Stomach (tissue), 19 donors: ENCODE measurements at places on chromosomes 6 and 20. TPM values are rescaled to one million over a fixed set of nuclear protein-coding genes. Genes with fewer than 3 reads are reported as not detected.

- H3K4me3 ChIP-seq = no peak overlapping the region
- H3K27me3 ChIP-seq = no peaks in the 10 kb centered on the region
- H3K4me1 ChIP-seq = no peaks in the 10 kb centered on the region
- no peaks in the 10 kb centered on the region for H3K36me3 ChIP-seq
- H3K27ac ChIP-seq = no peak overlapping the region
These were observed 58.1 kb downstream of the NUS1 start for GRCh38 chr6:117733341-117733740.

DNA sequence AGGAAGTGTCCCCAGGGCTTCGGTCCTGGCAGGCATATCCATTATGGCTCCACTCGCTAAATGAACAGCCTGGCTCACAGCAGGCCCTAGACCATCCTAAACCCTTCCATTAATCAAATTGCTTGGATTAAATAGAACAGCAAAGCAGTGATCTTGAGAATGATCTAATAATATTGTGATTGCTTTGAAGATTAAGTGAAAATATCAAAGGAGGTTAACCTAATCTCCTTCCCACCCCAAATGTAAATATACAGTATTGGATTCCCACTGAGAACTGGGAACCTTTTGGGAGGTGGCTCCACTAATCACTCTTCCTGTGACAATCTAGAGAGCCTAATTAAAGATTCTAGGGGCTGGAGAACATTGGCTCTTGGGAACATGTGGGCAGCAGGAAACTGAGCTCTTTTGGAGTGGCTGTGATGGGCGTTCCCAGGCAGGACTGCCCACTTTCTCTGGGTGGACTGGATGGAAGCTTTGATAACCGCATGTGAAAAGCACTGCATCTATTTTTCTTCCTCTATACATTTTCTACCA is 68.3 kb upstream of the FRMD1 start:
- no peaks in the 10 kb centered on the region for H3K36me3 ChIP-seq
- DNase-seq = no peak
- H3K27ac ChIP-seq = no peak overlapping the region
- peaks cover 21% of the 10 kb centered on the region for H3K27me3 ChIP-seq

- no peaks in the 10 kb centered on the region for H3K27me3 ChIP-seq
- no peak overlapping the region for H3K27ac ChIP-seq
- H3K36me3 ChIP-seq = peaks cover 11% of the 10 kb centered on the region
- DNase-seq = peak; percentile 77
- H3K4me1 ChIP-seq = peaks cover 2% of the 10 kb centered on the region
These were observed 67.2 kb downstream of the RPP40 start for GRCh38 chr6:4936681-4937041.

DNA sequence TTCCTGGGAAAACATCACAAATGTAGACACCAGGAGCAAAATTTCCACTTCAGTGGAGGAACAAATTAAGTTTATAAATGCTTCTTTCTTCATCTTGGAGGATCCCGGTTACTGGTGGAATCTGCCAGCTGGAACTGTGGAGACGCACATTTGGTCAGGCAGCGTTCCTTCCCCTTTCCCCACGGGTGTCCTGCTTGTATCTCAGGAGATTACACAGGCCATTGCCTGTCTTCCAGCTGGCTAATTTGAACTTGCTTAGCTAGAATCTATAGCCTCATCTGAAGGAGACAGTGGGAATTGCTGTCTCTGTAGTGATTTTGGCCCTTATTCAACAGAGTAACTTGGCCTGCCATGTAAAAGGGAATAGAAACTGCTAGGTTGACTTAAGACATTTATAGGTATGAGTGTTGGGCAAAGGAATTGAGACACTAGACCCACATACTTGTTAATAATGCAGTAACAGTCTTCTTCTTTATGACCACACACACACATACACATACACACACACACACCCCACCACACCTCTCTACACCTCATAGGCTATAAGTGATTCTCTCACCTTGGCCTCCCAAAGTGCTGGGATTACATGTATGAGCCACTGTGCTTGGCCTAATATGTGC is 34.4 kb downstream of the TSBP1 start:
- H3K36me3 ChIP-seq = no peaks in the 10 kb centered on the region
- H3K27ac ChIP-seq = no peak overlapping the region
- H3K27me3 ChIP-seq = no peaks in the 10 kb centered on the region
- DNase-seq = peak; percentile 26
- H3K4me1 ChIP-seq = no peaks in the 10 kb centered on the region
- H3K4me3 ChIP-seq = no peak overlapping the region

DNA sequence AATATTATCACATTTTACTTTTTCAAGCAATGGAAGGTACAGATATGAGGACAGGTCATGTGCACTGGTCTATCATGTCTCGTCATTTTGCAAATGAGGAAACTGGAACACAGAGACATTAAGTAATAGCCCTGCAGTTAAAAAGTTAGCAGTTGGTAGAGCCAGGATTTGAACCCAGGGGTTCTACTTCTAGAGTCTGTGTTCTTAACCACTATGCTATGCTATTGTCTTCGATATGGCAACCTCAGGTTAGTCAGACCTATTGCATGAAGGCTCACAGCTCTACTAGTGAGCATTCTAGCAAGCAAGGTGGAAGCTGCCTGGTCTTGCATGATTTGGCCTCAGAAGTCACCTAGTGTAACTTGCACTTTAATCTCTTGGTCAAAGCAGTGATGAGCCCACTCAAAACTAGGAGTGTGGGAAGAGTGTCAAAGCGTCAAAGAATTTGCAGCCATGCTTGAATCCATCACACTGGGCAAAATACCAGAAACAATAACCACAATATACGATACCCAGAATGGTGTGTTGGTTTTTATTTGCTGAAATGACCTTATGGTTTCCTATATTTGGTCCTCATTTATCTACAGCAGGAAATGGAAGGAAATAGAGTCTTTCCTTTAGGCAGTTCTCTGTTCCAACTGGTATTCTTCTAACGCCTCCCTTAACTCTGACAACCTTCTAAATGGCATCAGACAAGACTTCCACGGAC is 20.4 kb upstream of the BMP2 start:
- H3K4me1 ChIP-seq = no peaks in the 10 kb centered on the region
- no peaks in the 10 kb centered on the region for H3K27me3 ChIP-seq
- H3K36me3 ChIP-seq = no peaks in the 10 kb centered on the region
- DNase-seq = no peak
- no peak overlapping the region for H3K27ac ChIP-seq

DNA sequence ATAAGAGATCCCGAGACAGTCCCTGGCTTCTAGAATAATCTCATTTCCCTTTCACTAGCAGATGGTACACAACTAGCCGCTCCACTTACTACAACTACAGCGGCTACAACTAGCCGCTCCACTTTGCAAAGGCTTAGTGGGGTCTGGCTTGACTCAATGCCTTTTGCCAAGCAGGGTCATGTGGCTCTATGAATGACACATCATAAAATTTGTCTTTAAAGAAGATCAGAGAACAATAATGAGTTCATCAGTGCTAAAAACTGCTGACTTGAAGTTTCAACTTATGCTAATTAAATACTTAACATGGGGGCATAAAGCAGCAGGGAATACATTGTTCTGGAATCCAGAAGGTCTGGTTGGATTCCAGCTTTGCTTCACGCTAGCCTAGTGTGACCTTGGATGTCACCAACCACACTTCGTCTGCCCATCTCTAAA is 2.0 kb upstream of the MICAL1 start:
- H3K4me1 ChIP-seq = peaks cover 38% of the 10 kb centered on the region
- H3K4me3 ChIP-seq = no peak overlapping the region
- no peak for DNase-seq
- peak overlapping the region; percentile 86 for H3K27ac ChIP-seq
- no peaks in the 10 kb centered on the region for H3K27me3 ChIP-seq

- no peak overlapping the region for H3K4me3 ChIP-seq
- peak; percentile 57 for DNase-seq
- no peaks in the 10 kb centered on the region for H3K4me1 ChIP-seq
- H3K27ac ChIP-seq = peak overlapping the region; percentile 46
- no peaks in the 10 kb centered on the region for H3K36me3 ChIP-seq
These were observed 53.1 kb upstream of the FAM83D start for GRCh38 chr20:38873050-38873581.

DNA sequence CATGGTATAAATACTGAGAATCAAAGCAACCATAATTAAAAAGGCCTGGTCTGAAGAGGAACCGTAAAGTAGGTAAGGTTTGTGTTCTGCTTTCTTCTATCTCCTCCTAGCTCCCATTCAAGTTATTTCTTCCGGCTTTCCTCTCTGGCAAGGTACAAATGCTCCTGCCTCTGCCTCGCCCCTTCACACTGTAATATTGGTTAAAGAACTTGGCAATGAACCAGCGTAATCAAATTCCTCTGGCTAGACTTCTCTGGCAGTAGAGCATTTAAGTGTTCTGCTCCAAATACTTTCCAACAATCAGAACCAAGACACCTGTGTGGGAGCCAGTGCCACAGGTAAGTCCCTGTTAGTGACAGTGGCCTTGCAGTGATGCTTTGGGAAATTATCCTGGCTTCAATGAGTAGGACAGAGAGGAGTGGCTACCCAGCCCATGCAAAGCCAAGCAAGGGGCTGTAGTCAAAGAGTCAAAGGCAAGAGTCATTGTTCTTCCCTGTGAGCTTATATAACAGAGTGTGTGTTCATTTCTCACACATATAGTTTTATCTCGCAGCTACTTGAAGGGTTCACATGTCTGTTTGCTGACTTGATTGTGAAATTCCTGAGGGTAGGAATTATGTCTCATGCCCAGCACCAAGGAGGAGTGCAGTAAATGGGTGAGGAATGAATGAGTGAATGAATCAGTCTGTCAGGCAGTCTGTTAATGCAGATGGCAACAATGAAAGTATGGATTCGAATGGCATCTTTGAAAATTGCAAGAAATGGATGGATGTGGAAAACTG is 329.3 kb downstream of the NRN1 start:
- DNase-seq = no peak
- no peaks in the 10 kb centered on the region for H3K36me3 ChIP-seq
- peaks cover 21% of the 10 kb centered on the region for H3K4me1 ChIP-seq
- H3K4me3 ChIP-seq = no peak overlapping the region
- no peaks in the 10 kb centered on the region for H3K27me3 ChIP-seq

The LRFN2 gene
- total RNA-seq = not detected

The PROKR2 gene
- total RNA-seq = not detected
